ENCODE measurements at places on chromosomes 16 and 17. TPM values are rescaled to one million over a fixed set of nuclear protein-coding genes. Genes with fewer than 3 reads are reported as not detected.

DNA sequence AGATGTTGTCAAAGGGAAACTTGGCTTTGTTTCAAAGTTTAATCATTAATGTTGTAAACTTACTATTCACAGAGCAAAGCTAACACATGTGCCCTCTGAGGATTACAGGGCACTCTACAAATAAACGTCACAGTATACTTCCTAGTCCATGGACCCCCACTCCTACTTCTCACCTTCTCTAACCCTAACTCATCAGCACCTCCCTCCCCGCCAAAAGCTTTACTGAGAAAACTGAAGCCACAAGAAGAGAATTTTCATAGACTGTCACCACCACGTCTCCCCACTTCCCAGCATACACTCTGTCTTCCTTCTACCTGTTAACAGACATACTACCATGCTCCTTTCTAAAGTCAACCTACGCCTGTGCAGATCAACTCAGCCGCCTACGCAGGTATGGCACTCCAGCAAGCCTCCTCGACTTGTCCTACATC is 29.0 kb downstream of the HELZ start:
- DNase-seq = no peak

GRCh38 chr17:58105093-58105492 is 21.9 kb downstream of the DYNLL2 start:
- DNase-seq = no peak

DNA sequence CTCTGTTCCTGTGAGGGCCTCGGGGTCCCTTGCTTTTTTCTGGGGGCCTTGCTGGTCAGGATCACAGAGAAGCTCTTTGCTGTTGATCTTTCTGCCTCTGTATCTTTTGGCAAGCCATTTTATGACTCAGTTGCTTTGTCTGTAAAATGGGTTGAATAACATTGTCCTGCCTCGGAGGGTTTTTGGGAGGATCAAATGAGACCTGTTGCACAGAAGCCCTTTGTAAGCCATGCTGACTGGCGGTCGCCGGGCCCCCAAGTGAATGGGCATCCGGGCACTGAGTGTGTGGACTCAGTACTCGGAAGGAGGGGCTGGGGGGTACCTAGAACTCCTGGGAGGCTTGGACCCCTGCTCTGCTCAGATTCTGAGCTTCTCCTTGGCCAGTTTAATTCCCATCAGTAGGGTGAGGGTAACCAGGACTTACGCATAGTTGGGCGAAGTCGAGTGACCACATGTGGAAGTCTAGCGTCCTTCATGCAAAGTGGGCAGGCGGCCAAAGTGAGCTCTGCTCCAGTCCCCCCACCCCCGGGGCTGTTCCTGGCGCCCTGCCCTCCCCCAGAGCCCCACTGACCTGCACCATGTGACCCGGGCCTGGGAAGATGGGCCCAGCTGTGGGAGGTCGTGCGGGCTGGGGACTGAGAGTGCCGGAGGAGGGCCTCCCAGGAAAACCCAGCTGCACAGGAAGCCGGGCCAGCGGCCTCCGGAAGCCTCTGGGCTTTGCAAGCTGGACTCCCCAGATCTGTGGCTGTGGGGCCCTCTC is 284.0 kb downstream of the SEC14L1 start:
- DNase-seq = peak; percentile 78

GRCh38 chr16:86671486-86672178 is 93.3 kb downstream of the FOXL1 start:
- DNase-seq = no peak

SRCAP gene
- total RNA-seq = 44.0 TPM

GRCh38 chr16:29126616-29127015 is 141.8 kb downstream of the LAT start:
- no peak for DNase-seq

- DNase-seq = no peak
These were observed 3.6 kb upstream of the XAF1 start for GRCh38 chr17:6752068-6752909.

GRCh38 chr17:73474370-73474988 is 162.7 kb upstream of the CDC42EP4 start:
- peak; percentile 84 for DNase-seq

SEPTIN1 gene
- total RNA-seq = 4.3 TPM

DNA sequence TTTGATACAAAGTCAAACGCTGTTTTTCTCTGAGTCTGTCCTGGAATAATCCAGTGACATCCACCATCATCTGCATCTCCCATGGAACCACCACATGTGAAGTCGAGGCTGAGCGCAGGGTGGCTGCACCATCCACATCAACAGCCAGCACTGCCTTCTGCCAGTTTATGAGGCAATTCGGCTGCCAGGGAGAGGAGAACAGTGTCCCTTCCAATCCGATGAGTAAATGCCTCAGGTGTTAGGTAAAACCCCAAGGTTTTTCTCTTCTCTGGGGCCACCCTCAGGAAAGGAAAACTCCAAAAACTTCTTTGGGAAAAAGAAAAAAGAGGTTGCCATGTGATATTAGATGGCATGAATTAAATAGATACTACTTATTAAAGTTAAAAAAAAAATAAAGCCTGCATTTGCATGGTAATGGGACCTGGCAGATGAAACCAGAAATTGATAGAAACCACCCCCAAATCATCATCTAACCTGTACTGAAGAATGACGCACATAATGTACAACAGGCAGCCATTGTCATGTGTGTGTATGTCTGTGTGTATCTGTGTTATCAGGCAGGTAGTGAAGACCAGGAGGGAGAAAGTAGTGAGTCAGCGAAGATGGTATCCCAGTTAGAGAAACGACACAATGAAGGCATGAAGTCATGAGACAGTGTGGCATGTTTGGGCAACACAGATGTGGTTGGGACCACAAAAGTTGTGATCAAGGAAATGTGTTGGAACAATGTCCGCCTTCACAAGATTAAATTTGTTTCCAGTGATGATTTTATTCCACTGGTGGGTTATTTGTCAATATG is 478.7 kb downstream of the CDH13 start:
- no peak for DNase-seq

DNA sequence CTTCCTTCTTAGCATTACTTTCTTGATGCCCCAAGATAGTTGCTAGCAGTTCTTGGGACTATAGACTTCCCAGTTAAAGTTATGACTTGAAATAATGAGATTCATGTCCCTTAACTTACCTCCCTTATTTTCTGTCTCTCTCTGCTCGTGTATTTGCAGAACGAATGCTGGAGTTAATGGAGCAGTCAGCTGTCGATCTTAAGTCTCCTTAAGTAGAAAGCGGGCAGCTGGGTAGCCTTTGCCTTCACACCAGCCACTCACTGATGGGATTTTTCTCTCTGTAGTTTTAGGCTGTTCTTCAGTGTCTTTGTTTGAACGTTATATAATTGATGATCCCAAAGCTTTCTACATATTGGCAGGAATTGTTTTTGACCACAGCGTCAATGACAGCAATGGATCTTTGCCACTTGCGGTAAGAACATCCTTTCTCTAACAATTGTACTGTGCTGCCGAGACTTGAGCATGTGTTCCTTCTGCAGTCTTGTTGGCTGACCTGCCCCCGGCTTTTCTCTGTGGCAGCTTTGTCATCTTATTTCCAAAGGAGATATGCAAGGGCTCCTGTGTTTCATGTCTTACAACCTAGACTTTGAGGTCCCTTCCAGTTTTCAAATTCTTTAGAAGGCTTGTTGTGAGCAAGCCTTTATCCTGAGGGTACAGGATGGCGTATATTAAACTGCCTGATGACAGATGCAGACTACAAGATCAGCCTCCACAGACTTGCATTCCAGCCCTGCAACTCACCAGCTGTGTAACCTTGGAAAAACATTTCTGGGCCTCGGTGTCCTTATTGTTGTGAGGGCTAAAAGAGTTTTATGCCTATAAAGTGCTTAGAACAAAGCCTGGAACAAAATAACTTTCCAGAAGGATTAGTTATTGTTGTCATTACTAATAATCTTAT is 25.1 kb upstream of the ABCA3 start:
- DNase-seq = no peak

DNA sequence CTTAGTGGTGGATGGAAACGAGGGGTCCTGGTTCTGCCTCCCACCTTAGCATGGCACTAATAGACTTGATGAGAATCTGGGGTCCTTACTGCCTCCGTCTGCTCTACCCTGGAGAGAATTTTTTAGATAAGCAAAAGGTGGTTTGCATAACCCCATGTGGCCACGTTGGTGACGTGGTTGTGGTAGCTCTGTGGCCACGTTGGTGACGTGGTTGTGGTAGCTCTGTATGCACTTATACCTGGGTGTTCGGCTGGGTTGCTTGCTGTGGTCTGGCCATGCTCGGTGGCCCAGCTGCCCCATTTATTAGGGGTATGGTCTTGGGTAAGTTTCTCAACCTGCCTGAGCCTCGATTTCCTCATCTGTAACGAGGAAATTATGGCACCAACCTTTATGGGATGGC is 13.0 kb downstream of the SPIRE2 start:
- no peak for DNase-seq

DNA sequence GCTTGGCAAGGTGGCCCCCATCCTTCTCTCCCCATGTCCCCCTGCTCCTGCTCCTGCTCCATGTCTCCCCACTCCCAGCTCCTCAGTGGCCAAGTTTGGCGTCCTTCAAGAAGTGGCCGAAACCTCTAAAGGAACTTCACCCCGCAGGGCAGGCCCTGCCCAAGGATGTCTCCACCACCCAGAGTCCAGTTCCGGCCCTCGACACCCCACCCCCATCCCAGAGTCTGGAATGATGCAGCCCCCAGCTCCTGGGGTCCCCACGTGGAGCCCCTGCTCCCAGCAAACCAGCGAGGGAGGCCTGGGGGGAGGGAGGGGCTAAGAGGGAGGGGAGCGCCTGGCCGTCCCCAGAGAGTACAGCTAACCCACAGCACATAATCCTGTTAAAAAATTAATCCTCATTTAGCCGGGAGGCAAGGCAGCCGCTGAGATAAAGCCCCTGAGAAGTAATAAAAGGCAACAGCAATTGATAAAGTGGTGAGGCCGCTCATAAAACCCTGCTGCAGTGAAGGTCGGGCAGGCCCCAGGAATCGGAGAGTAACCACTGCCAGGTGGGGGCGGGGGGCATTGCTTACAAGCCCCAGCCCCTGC is 9.9 kb upstream of the ENPP7 start:
- DNase-seq = no peak

DNA sequence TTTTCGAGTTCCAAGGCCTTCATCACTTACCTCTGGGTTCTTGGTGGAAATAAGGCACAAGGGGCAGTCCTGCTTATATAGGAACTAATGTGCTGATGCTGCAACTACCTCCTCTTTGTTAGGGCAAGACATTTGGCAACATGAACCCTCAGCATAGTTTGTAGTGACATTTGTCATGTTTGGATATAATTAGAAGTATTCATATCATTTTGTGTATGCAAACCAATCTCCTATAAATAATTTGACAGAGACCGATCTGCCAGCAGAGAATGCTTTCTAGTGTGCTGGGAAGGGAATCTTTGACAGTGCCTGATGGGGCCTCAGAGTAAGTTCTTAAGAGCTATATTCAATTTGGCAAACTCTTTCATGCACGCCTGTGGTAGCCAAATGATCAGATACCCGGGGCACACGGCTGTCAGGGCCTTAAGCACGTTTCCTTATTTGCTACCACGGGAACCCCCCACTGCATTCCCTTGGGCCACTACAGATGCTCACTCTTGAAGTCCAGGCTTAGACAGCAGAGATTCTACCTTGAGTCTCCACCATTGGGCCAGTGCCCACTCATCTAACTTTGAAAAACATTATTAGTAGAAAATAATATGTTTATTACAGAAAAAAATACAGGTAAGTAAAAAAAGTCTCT is at the start of gene MYH8:
MYH8 (minus strand) TSS at position 51 of the 643 bp plus-strand sequence. CDS start 1,723 bp downstream, outside the sequence.
- no peak for DNase-seq

- DNase-seq = no peak
These were observed at the start of gene CDH5 for GRCh38 chr16:66366433-66367299. Gene CDH5, plus strand, starts transcription at chr16:66366691. Its CDS starts 12,647 bp downstream, at chr16:66379338.

GRCh38 chr16:54049591-54050458 is 236.8 kb downstream of the IRX3 start:
- DNase-seq = no peak

DNA sequence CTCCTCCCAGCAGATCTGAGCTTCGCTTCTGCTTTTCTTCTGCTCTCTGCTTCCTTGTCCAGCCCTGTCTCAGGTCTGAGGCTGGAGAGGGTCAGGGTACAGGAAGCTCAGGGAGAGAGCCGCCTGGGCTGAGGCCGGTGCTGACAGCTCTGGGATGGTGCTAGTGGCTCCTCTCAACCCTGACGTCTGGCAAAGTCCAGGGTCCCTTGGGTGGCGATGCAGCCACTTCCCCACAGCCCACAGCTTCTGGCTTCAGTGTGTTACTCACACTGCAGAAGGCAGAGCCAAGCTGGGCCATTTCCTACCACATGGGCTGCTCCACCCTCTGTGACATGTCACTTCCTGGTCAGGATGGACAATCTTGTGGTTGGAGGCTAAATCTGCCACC is at the start of gene CD300C:
CD300C (minus strand) TSS at position 273 of the 388 bp plus-strand sequence. CDS start 333 bp downstream, outside the sequence.
- DNase-seq = peak; percentile 25

All from colonic mucosa (tissue), 4 donors.